ENCODE measurements at places on chromosomes 7 and 10.

DNA sequence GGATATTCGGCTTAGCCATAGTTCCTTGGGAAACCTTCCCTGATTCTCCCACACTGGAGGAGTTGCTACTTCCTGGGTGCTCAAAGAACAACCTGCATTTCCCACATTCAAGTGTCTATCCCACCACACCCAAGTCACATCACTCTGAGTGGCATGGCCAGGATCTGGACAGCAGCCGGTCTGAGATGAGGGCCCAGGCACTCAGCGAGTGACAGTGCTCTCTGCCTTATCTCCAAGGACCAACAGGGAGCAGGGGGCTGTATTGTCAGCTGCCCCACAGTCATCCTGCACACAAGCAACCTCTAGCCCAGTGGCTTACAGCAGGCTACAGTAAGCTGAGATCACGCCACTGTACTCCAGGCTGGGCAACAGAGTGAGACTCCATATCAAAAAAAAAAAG is 16.1 kb upstream of the SLC18A3 start:
- DNase-seq = no peak

- no peak for DNase-seq
Observed at GRCh38 chr10:127368101-127368500, 171.7 kb upstream of the INSYN2A start.

GRCh38 chr7:152664636-152665035 is 11.3 kb downstream of the XRCC2 start:
- no peak for DNase-seq

DNA sequence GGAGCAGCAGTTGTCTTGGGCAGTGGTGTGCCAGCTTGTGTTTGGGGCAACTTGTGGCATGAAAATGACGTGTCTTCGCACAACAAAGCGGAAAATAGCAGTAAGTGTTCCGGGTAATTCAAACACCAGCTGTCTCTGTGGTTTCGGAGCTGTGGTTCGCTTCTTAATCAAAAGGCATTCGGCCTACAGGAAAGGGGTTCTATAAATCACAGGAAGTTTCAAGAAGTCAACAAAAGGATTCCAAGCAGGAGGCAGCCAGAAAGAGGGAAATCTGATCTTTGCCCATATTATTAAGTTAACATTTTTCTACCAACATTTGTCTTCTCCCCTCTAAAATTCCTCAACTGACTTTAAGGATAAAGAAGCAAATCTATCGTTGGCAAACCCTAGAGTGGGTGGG is 353.4 kb downstream of the FGFR2 start:
- DNase-seq = peak; percentile 52

DNA sequence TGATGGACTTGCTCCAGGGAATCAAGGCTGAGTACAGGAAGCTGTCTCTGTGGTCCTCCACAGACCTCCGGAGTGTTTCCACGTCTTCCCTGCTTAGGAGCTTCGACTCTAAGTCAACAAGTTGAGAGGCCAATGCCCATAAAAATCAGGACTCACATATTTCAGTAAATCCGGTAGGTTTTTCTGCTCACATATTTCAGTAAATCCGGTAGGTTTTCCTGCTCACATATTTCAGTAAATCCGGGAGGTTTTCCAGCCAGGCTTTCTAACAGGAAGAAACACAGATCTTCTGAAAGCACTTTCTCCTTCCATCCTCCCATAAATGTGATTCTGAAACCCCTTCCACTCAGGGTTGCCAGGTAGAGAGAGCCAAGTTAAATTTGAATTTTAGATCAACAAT is 340.1 kb upstream of the SHH start:
- DNase-seq = no peak

DNA sequence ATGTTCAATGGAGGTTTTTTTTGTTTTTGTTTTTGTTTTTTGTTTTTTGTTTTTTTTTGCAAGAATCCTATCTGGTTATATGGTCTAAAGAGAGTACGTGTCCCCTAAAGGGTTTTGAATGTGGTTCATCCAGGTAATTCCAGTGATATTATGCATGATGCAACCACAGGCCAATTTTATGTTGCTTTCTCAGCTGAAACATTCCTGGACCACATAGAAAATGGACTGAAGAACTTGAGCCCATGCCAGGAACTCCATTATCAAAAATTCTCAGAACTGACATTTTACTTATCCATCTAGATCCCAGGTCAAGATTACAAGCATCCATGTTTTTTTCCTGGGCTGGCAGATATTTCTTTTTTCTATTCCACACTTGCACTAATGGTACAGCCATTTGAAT is 11.5 kb upstream of the MINDY3 start:
- no peak for DNase-seq

GRCh38 chr10:129946859-129947258 is 17.2 kb downstream of the EBF3 start:
- DNase-seq = no peak

GRCh38 chr10:126387041-126387921 is 996 bp downstream of the ADAM12 start:
- no peak for DNase-seq

DNA sequence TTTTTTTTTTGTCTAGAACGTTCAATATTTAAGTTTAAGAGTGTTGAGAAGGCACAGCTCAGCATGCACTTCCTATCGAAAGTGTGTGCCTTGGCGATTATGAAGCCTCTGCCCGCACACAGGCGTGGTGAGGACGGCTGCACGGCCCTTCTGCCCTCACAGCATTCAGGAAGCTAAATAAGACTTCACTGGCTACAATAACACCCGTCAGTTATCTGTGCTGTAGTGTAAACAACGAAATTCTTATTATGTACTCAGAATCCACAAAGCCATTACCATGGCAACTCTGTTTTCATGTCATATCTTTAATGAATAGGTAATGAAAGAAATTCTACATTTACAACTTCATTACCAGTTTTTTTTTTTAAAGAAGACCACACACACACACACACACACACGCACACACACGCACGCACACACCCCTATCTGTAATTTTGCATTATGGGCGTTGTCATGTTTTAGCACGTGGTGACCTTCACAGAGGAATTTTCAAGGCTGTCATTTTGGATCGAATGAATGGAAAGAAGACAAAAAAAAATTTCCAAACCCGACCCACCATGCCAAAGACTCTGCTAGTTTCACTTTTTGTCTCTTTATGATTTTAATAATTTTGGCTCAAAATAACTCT is 254.8 kb upstream of the CTBP2 start:
- DNase-seq = no peak

DNA sequence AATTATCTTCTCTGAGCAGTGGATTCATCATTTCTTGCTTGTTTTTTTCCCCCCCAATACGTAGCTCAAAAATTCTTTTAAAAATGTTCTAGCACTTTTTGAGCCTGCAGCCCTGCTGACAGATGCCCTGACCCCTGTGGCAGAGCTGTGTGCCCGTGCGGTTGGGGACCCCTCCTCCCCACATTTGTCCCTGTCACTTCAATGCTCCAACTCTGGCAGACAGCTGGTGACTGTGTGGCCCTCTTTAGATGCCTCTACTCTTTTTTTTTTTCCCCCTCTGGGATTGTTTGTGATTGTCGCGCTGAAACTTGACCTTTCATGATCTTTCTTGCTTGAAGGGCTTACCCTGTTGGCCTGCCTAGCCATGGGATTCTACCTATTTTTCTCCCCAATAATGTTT is 214.1 kb downstream of the TMEM178B start:
- no peak for DNase-seq

- no peak for DNase-seq
Observed at GRCh38 chr10:109875151-109875568, 48.2 kb downstream of the XPNPEP1 start.

GRCh38 chr7:138072726-138073125 is 3.5 kb upstream of the AKR1D1 start:
- DNase-seq = no peak

- no peak for DNase-seq
Observed at GRCh38 chr10:74871595-74872382, 45.4 kb downstream of the KAT6B start.

- peak; percentile 96 for DNase-seq
Observed at GRCh38 chr7:130961128-130961601, 227.2 kb upstream of the KLF14 start.

GRCh38 chr7:155850001-155850436 is 37.8 kb upstream of the SHH start:
- DNase-seq = no peak

DNA sequence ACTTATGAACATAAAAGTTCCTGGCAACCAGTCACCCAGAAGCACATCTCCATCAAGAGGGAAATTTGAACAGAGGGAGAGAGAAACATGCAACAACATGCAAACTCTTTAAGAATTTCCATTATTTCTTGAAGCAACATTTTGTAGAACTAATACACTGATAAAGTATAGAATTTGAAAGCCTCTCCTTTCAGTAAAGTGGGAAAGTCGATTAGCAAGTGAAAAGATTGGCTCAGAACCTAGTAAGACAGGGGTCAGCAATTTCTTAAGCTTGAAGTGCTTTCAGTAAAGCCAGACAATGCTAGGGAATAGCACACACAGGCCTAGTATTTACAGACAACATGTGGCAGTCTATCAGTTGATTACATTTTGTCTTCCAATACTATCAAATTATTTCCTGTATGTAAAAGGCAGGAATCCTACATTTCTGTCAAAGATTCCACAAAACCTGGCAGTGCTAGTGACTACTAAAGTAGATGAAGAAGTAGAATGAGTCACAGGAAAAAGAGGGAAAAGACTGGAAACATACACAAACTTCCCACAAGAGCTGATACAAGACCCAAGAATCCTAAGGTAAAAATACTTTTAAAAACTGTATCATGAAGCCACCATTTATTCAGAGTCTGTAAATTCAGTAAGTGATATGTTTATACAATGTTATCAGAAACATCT is 25.2 kb downstream of the DNAJC1 start:
- no peak for DNase-seq

- no peak for DNase-seq
Observed at GRCh38 chr10:3975016-3975415, 190.0 kb upstream of the KLF6 start.

- DNase-seq = no peak
Observed at GRCh38 chr7:142487124-142487523, 229.3 kb upstream of the PRSS58 start.

DNA sequence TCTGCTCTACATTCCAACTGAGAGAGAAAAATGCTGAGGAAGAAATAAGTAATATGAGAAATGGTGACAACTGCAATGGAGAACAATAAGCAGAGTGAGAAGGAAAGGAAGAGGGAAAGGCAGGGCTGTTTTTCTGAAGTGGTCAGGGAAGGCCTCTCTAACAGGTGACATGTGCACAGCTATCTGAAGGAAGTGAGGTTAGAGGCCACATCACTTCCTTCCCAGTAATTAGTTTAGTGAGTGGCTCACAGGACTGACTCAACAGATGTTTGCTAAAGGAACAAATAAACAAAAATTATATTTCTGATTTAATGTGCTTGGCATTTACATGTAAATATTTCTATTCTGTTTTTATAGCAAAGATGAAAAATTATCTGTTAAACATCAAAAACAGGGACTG is 77.9 kb downstream of the ARHGAP21 start:
- peak; percentile 70 for DNase-seq

DNA sequence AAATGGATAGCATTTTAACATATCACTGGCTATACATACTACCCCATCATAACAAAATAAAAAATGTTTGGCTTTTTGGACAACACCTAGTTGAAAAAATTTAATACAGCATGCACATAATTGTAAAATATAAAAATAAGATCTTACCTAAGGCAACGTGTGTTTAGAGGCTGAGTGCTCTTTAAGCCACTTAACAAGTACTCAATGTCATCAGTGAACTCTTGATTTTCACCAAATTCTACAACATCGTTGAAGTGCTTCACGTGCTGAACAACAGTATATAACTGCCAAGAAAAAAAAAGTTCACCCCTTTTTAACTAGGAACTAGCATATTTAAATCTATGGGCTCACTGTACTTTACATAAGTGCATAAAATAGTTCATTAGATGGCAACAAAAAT is 49.5 kb downstream of the WAPL start:
- no peak for DNase-seq

- DNase-seq = no peak
Observed at GRCh38 chr7:138565451-138566114, 105.5 kb downstream of the TRIM24 start.

DNA sequence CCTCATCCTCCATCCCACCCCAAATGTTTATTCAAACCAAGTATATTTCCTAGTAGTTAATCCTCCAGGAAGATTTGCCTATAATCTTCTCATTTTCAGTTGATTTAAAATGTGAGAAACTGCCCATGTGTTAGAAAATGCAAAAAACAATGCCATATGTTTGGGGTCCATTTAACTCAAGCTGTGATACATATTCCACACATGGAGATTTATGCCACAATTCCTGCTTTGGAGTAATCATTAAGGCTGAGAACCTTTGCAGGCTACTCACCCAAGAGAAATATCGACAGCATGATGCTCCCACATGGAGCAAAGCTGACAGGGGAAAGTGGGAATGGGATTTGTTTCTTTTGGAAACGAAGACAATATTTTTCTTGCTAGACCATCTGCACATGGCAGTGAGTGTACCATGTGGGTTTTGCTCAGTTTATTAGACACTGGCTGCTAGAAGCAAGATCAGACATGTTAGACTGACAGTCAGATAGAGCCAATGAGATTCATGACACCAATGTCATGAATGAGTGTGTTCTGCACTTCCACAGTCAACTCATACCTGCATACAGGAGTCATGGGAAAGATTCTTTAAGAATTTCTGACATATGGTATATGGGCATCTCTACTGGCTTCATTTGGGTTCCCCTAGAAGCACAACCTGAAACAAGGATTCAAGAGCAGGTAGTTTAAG is 3.4 kb upstream of the GRM8 start:
- no peak for DNase-seq

DNA sequence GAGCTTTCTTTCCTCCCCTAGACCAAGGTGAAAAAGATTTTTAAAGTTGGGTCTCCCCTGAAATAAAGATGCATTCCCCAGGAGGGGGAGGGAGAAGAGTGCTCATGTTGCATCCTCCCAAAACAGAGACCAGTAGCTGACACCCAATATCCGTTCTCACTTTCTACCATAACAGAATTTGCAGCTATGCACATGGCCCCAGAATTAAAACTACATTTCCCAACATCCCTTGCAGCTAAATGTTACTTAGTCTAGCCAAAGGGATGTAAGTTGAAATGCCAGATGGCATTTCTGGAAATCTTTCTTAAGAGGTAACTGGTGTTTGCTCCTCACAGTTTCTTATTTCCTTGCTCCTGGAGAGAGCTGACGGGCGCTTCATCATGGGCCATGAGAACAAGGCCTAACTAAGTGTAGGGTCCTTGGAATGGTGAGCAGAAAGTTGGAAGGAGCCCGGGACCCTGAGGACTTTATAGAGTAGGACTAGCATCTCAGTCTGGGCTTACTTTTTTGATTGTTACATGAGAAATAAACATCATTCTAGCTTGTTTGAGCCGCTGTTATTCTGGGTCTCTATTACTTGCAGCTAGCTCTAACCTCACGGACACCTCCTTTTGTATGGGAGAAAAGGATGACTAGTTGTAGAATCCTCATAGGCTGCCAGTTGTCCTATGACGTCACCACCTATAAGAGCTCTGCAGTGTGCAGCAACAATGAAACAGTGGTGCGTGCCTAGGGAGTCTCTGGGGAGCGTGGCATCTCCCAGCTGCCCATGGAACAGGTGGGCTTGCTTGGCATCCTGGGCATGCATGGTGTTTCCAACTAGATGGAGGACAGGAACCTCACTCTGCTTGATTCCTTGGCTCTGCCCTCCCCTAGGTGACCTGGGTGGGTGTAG is 46.1 kb upstream of the EXOC6 start:
- DNase-seq = no peak

All from Jurkat, Clone E6-1 (cell line).